Stimulated activated CD8-positive, alpha-beta memory T cell treated with anti-CD3 and anti-CD28 coated beads, Interleukin-15, amount 100 ng/mL, for 48 hours (primary cell): ENCODE measurements at places on chromosomes 7 and 10.

- DNase-seq, result no peak
These were observed 88.3 kb upstream of the TMEM248 start for GRCh38 chr7:66832531-66833351.

DNA sequence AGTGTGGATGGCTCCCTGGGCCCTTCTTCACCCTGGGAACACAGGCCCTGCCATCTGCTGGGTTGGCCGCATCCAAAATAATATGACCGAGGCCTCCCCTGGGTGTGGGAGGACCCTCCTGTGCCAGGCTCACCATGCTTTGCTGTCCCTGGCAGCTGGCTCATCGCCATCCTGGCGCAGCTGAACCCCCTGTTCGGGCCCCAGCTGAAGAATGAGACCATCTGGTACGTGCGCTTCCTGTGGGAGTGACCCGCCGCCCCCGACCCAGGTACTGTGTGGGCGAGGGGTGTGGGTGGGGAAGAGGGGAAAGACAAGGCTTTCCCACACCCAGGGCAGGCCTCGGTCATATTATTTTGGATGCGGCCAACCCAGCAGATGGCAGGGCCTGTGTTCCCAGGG, 4.8 kb downstream of the ATP6V0E2 start:
- DNase-seq, result no peak

DNA sequence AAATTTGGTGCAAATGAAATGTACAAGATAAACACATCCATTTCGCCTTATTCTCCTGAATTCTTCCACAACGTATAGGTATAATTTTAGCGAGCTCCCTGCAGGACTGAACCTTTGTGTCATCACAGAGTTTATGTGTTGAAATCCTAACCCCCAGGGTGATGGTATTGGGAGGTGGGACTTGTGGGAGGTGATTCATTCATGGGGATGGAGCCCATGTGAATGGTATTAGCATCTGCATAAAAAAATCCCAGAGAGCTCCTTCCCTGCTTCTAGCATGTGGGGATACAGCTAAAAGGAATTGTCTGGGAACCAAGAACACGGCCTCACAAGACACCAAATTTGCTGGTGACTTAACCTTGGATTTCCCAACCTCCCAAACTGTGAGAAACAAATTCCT, 741.4 kb upstream of the VSTM2A start:
- DNase-seq, result no peak

DNA sequence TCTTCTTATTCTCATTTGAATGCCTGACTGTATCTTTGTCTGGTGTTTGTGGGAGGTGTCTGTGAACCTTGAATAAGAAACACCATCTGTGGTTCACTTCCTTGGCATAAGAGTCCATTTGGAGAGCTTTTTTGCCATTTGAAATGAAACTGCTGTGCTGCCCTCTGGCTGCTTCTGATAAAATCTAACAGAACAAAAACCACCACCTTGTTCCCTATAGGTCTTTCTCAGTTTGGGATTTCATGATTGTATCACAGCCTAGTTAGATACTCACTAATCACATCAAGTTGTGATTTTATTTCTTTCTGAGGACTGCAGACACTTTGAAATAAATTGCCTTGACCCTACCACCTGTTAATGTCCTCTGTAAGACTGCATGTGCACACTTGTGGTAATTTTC, 102.7 kb upstream of the FAM13C start:
- no peak for DNase-seq

DNA sequence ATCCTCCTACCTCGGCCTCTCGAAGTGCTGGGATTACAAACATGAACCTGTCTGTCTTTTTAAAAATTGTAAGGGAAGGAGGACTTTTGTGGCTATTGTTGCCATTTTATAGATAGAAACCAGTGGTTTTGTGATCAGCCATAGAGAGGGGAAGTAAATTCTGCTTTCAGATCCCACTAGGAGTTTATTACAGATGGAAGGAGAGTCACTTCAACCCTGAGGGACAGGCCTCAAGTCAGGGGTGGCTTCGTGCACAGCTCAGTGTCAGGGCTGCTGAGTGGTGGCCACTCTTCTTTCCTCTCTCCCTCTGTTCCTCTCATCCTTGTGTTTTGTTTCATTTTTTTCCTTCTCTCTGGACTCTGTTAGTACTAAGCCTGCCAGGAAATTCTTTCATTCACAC, 60.8 kb downstream of the OGDH start:
- DNase-seq, result no peak

DNA sequence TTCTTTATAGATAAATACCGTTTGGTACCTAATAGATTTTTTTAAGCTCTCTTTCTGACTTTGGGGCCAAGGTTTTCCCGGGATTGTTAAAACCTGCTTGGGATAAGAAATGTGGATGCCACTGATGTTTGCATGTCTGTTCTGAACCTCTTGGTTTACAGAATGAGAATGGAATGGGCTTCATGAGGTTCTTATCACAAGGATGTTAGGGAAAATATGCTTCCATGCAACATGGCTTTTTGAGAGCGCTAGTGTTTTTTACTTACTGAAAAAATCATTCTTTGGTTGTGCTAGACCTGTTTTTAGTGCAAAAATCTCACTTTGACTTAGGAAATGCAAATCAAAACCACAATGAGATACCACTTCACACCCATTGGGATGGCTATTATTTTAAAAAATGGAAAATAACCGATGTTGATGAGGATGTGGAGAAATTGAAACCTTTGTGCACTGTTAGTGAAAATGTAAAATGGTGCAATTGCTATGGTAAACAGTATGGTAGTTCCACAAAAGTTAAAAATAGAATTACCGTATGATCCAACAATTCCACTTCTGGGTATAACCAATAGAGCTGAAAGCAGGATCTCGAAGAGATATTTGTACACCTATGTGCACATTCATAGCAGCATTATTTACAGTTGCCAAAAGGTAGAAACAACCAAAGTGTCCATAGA, 38.9 kb downstream of the TSPAN14 start:
- DNase-seq, result no peak
